ENCODE measurements at places on chromosomes 3 and 15.

GRCh38 chr3:130377960-130378676 is 32.6 kb downstream of the COL6A5 start:
- DNase-seq: no peak

GRCh38 chr3:171970301-171970788 is 69.0 kb upstream of the FNDC3B start:
- DNase-seq: no peak

DNA sequence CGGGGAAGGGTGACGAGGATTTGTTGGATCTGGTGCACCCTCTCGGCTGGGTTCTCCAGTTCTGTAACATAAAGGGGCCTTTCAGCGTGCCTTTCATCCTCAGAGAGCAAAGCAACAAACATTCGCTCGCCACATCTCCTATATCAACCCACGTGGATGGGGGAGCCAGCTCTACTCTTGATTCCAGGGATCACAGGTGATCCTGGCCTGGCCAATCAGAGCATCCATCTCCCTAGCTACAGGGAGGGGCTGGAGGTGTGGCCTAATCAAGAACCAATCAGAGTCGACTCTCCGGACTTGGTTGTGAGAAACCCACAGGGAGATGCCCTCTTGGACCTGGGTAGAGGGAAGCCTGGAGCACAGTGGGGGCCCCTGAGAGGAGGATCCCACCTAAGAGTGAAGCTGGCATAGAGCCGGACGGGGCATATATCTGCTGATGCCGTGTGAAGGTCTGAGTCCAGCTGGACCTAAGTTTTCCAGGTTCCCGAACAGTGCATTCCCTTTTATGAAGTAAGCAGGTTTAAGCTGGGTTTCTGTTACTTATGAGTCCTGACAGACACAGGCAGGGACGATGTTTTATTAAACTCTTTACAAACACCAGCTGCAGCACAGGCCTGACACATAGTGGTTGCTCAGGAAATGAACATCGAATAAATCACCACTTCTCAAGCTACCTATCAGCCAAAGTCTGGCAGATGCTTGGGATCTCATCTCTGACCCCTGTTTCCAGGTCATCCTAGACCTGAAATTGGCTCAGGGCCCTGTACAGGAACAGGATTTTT is 50.7 kb upstream of the RAD18 start:
- no peak for DNase-seq

GRCh38 chr3:37922721-37923568 is 61.3 kb downstream of the CTDSPL start:
- no peak for DNase-seq

- DNase-seq: no peak
Observed at GRCh38 chr3:16515885-16516420, 2.5 kb upstream of the RFTN1 start.

- DNase-seq: no peak
Observed at GRCh38 chr3:162269636-162270458, 773.2 kb downstream of the OTOL1 start.

DNA sequence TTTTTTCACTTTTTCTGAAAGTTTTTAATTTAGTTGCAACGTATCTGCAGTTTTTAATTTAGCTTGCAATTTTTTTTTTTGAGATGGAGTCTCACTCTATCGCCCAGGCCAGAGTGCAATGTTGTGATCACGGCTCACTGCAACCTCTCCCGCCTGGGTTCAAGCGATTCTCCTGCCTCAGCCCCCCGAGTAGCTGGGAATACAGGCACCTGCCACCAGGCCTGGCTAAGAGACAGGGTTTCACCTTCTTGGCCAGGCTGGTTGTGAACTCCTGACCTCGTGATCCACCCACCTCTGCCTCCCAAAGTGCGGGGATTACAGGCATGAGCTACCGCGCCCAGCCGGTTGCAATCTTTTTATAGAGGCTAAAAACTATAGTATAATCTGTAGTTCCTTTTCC is 142.9 kb upstream of the ALCAM start:
- no peak for DNase-seq

DNA sequence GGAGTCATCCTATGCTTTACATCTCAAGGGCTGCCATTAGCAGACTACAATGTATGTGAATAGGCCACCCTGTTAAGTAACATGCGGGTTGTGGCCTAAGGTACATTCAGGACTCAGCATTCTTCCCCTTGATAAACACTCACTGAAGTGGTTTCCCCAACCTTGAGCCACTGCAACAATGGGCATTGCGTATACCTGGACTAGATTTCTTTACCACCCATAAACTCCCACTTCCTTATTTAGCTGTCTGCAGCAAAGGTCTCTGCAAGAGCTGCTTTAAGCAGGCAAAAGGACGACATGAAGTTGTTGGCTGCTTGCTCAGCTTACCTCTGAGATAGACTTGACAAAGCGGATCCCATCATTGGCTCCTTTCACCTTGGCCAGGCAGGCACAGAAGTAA is 16.2 kb downstream of the FYCO1 start:
- no peak for DNase-seq

DNA sequence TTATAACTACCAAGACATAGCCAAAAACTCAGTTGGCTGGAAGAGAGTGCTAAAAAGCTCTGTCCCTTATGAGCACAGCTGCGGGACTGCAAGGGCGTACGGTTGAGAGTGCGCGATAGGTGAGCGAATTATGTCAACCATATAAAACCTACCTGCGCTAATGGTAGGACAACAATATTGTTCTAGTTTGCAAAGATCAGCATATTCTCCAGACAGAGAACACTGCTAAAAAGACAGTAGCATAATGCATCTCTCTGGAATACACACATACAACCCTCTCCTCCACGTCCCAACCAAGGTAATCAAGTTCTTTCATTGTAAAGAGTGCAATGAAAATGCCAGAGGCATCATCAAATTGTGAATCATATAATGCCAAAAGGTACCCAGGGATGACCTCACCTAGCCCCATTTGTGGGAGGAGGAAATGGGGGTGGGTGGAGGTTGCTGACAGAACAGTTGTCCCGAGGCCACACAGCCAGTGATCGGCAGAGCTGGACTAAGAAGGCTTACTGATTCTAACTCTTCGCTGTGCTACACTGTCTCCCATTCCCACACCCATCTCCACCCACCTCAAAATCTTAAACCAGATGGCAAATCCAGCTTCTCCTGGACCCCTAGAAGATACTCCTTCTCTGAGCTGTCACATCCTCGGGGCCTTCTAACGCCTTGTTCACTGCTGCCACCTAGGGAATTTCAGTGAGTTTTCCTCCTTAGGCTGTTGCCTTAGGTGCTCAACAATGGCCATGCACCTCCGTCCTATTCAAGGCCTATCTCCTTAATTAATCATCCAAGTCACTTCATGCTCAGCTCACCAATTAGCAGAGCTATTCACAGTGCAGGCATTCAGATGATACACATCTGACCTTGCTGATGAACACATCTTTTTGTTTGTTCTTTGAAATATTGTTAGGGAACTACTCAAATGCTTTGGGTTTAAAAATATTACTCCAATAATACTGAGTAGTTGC is 60.7 kb downstream of the RPL22L1 start:
- peak; percentile 92 for DNase-seq

DNA sequence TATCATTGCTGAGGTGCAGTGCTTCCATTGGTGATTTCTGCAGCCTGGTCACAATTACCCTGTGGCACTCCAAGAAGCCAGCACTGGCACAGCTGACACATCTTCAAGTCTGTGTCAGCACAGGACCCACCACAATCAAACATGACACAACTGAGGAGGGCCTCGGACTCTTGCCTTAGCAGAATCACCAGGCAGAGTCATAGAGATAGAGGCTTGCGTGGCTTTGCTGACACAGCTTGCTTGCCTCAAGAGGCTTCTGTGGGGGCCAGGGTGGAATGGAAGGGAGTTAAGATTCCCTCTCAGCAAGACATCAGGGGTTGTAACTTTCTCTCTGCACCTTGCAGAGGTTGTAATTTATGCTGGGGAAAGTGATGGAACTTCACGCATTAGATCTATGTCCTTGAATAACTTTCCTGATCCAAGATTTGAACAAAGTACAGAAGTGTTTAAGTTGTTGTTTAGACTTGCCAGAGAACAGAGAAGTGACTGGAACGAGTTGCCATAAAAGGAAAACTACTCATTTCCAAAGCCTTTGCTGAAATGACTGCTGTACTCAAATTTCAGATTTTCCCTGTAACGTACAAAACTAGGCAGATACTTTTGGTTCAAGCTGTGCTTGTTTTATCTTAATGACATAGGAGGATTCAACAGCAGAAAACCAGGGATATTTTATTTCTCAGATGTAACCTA is 170.7 kb downstream of the DIPK2A start:
- peak; percentile 17 for DNase-seq
